ENCODE measurements at places on chromosomes 3 and 15.

GRCh38 chr3:124883766-124884473 is 3.2 kb downstream of the ITGB5 start:
- no peak for DNase-seq

DNA sequence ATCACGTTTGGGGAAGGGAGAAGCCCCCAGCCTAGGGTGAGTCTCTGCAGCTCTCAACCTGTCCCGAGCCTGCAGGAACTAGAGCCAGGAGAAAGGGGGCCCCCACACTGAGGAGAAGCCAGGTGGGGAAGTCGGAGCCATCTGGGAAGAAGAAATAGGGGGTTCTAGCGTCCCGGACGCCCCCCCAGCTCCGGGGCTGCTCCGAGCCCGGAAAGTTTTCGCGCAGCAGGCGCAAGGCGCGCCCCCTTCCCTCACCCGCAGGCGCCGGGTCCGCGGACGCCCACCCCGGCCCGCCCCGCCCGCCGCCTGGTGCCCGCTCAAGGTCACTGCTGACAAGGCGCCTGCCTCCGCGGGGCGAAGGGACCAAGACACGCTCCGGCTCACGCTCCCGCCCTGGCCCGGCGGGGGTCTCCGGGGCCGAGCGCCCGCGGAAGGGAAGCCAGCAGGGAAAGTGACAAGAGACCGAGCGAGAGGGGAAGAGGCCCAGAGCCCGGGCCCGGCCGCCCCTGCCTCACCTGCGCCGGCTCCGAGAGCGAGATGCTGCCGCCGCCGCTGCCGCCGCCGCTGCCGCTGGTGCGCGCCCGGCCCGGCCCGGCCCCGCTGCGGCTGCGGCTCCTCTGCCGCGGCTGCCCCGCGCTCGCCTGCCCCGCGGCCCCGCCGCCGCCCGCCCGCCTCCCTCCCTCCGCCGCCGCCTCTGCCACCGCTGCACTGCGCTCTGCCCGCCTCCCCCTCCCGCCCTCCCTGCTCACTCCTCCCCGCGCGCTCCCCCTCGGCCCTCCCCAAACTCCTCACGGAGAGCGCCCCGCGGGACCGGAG is 108.4 kb upstream of the SLC6A11 start:
- DNase-seq, result no peak

GRCh38 chr15:55628369-55628730 is 40.2 kb upstream of the PYGO1 start:
- no peak for DNase-seq

- no peak for DNase-seq
Observed at GRCh38 chr3:71492566-71492965, 91.0 kb downstream of the FOXP1 start.

DNA sequence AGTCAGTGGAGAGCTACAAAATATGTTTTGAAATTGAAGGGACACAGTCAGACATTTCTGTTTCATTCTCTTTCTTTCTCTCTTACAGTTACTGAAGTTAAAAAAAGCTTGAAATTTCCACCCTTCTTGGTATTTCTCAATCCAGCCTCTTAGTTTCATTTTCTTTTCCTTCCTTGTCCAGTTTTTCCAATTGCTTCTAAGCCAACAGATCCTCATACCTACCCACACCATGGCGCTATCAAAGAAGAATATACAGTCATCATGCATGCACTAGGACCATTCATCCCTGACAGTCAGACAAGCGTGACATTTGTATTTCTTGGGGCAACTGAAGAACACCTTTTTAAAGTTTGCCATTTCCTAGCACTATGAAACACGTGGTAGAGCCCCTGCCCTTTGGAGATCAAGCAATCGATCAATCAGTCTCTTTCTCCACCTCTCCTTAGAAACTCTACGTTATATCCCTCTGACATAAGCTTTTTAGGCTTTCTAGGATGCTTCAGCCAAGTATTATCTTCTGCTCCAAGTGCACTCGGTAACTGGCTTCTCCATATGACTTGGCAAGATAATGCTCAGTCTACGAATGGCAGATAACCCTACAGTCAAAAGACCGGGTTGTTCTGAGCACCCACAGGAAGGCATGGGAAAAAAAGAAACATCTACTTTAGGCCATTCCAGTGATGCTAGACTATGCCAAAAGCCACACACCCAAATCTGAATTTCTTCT is 65.4 kb downstream of the FBN1 start:
- peak; percentile 36 for DNase-seq

GRCh38 chr3:14093831-14094230 is 30.8 kb downstream of the CHCHD4 start:
- no peak for DNase-seq

- no peak for DNase-seq
Observed at GRCh38 chr3:46258525-46258924, 16.3 kb downstream of the CCR3 start.

DNA sequence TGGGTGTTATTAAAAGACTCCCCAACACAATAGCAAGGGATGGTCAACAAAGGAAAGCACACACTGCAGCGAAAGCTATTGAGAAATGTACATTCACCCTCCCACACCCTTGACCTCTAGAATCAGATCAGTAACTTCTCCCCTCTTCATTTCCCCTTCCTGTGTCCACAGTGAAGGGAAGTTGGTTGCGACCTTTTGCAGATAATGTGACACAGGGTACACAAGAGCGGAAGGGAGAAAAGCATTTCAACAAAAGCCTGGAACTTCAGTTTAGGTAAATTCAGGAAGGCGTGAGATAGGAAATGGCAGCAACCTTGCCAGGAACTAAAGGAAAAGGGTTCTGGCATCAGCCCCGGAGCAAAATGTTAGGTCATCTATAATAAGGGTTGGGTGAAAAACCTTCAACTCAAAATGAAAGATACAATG is 899.8 kb downstream of the MCTP2 start:
- DNase-seq, result no peak

- DNase-seq, result no peak
Observed at GRCh38 chr3:12342151-12342550, 53.3 kb downstream of the PPARG start.

DNA sequence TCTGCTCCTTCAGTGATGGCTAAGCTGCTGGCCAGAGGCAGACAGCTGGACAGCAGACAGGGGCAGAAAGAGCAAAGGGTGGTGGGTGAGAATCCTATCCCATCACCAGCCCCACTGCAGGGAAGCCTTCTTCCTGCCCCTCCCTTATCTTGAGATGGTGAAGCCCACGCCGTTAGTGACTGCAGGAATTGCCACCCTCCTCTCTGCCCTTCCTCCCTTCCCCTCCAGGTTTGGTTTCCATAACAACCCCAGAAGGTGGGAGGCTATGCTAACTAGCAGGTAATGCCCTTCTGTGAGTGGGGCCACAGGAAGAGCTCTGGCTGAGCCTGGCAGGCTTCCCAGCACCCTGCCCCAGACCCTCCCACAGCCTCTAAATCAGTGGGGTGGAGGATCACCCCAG is 32.8 kb downstream of the SCN5A start:
- DNase-seq, result no peak

GRCh38 chr15:49163678-49164077 is 6.4 kb upstream of the GALK2 start:
- no peak for DNase-seq

GRCh38 chr3:71232175-71232679 is 351.3 kb downstream of the FOXP1 start:
- DNase-seq, result no peak

DNA sequence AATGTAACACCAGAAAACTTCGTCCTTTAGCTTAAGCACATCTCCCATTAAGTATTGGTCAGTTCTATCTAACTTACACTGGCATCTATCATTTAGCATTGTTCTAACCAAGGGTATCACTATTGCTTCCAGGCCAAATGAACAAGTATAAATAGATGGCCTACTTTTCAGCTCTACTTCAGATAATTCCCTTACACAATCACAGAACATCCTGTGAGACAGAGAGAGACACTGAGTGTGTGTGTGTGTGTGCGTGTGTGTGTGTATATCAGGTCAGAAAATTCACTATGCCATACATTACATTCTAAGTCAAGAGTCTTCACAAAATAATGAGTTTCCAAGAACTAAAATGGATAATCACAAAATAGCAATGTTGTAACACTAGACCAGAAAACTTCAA is 39.1 kb downstream of the SCAPER start:
- no peak for DNase-seq

DNA sequence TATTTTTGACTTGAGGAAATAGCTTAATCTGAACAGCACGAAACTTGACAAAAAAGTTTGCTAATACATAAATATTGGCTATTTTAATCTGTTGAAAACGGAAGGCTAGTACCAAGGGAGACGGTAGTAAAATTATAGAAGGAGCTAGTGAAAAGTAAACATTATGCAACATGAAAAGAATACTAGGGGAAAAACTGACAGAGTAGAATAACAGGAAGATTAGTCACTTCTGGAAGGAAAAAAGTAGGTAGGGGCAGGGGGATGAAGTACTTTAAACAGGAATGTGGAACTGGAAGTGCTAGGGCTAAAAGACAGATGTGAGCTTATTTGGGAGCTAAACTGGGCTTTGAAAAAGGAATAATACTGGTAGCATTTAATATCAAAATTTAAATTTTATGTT is 60.1 kb downstream of the MBNL1 start:
- peak; percentile 79 for DNase-seq

DNA sequence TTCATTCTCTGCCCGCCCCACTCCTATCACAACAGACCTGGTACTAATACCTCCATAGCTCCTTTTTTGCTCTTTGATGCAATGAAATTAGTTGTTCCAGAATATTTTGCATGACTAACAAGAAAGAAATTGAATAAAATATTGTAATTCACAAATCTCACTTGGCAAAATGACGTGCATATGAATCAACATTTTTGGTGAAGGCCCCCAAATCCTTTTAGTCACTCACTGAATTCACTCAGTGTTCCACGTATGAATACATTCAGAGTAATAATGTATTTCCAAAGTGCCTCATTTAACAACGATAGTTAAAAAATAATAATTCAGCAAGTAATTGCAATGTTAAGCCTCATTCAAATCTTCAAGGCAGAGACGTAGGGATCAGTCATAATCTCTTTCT is 148.6 kb upstream of the STRIT1 start:
- DNase-seq, result no peak

DNA sequence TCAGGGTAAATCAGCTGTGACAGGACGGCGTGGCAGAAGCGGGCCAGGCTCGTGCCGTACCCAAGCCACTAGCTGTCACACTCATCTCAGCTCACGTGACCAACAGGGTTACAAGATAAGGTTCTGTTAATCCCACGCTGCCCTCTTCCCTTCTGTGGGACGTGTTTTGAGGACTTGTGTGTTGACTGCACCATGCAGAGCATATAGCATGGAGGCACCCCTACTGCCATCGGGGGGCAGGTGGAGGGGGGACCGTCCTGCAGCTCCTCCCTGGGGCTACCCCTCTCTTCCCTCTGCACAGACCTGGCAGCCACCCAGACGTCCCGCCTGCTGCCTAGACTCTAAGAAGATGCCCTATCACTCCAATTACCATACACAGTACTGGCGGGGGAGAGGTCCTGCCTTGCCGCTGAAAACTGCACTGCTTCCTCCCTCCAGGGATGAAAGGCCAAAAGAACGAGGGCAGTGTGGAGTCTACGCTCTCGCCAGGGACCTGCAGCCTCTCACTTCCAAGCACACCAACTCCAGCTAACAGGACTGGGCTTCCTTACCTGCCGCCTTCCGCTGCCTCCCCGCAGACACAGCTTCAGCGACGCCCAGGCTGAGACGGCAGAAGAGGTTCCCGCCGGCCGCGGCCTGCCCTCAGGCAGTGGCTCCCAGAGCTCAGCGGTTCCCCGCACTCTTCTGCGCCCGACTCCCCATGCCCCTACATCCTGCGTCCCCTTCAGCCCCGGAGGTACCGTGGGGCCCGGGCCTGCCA is at the start of gene TNK2:
TSS of gene TNK2 (minus strand) at position 618 of the 760 bp plus-strand sequence. CDS start 19,963 bp downstream, outside the sequence.
- peak; percentile 83 for DNase-seq

DNA sequence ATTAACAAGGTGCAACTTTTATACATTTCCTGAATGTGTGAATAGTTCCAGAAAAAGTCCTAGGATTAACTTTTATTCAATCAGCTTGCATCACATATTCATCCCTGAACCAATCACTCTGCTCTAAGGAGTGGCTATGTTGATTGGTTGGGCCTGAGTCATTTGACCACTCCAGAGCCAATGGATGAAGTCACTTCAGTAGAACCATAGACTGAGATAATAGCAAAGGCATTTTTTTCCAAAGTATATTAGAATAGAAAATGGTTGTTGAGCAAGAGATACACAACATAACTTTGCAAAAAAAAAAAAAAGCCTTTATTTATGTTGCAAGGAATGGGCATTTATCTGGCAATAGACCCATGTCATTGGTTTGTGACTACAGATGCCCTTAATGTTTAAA is 55.5 kb upstream of the AGTR1 start:
- DNase-seq, result no peak

GRCh38 chr3:52892625-52893311 is 4.6 kb downstream of the STIMATE start:
- DNase-seq, result no peak

DNA sequence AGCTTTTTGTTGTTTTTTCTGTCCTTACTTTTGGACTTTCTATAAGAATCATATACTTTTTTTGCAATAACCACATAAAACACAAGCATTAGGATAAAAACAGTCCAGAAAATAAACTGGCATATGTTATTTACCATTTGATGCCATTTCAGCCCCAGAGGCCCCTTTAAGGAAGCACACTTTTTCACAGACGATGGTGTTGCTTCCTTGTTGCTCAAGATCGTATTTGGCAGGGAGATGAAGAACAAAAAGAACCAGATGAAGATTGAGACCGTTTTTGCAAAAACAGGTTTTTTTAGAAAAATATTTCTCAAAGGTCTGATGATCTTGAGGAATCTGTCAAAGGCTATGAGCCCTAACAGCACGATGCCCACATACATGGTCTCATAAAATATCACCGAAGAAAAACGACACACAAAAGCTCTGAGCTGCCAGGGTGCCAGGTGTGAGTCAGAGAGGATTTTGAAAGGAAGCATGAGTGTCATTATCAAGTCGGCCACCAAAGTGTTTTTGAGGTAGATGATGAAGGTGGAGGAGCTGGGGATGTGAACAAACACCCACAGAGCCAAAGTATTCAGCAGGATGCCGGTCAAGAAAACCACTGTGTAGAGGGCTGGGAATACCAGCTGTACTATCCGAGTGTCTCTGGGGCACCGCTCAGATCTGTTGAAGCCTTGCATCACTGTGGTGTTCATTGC is 902 bp downstream of the P2RY13 start:
- no peak for DNase-seq

GRCh38 chr15:99169769-99170311 is 65.0 kb downstream of the SYNM start:
- peak; percentile 22 for DNase-seq

GRCh38 chr15:63122002-63122875 is 578 bp downstream of the LACTB start:
- DNase-seq, result peak; percentile 77

DNA sequence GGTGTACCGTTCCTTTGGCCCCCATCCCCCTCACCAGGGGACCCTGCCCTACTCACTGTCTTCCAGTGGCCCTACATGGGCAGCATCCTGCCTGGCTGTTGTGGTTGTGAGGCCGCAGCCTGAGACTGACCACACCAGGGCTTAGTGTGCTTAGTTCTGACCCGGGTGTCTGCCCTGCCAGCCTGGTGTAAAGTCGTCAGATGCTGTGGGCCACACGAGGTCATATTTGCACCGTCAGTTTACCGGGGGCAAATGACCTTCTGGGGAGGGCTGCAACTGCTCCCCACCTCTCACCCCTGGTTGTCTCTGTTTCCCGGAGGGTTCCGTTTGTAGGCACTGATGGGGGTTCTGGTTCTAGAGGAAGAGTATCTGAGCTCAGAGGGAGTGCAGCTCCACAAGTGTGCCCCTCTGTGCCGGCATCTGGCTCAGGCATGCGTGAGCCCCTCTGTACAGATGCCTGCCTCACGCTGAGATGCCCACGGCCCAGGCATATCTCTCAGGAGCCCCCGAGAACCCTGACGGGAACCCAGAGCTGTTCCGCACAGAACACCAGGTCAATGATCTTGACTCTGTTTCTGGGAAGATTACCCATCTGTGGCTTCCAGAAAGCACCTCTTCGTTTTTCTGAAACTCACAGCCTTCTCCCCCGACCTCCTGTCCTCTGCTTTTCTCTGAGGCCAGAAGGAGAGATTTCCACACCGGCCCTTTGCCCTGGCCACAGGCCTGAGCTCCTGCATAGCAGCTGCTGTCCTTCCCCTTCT is 19.2 kb downstream of the KLF13 start:
- no peak for DNase-seq

Data from trophoblast cell (in vitro differentiated cells and primary cell).